ENCODE measurements at places on chromosomes 13 and 19. TPM values are rescaled to one million over a fixed set of nuclear protein-coding genes. Genes with fewer than 3 reads are reported as not detected.

DNA sequence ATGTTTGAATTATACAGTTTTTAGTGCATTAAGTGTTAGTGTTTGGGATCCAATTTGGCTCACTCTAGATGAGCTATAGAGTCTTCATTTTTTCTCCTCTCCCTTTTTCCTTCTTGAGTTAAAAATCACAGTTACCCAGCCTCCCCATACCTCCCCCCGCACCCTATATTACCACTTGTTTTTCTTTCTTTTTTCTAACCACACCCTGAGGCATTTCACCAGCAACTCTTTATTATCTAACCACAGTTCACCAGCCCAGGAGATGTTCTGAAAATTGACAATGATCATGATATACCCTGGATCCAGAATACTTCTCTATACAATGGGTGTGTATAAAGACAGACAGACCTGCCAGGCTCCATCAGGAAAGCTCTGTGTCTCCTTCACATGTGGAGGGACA, 86.5 kb upstream of the UBL3 start:
- H3K4me1 ChIP-seq: peaks cover 5% of the 10 kb centered on the region
- H3K36me3 ChIP-seq: no peaks in the 10 kb centered on the region
- H3K4me3 ChIP-seq: no peak overlapping the region
- H3K27ac ChIP-seq: no peak overlapping the region

The CPB2 gene
- total RNA-seq: not detected

DNA sequence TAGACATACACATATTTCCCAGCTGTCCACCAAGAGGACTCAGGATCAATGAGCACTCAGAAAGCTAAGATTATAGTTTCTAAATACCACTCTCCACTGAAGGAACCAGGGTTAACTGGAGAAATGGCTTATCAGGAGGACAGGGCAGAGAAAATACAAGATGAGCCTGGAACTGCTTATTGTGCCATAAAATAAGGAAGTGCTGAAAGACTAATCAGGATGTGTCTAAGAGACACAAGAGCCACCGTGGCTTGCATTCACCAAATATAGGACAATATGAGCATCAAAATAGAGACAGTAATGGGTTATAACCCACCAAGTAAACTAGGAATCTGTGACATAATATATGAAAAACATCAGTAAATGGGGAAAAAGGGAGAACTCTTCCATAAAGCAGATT, 32.8 kb downstream of the KLF12 start:
- peaks cover 23% of the 10 kb centered on the region for H3K4me1 ChIP-seq
- no peak overlapping the region for H3K27ac ChIP-seq
- no peaks in the 10 kb centered on the region for H3K27me3 ChIP-seq
- peaks cover 7% of the 10 kb centered on the region for H3K36me3 ChIP-seq
- H3K4me3 ChIP-seq: no peak overlapping the region
- DNase-seq: no peak

The PBX4 gene
- total RNA-seq: 0.46 TPM

GRCh38 chr13:107860284-107860683, 355.1 kb downstream of the LIG4 start:
- H3K4me3 ChIP-seq: no peak overlapping the region
- H3K27me3 ChIP-seq: no peaks in the 10 kb centered on the region
- H3K4me1 ChIP-seq: peaks cover 11% of the 10 kb centered on the region
- no peak for DNase-seq

DNA sequence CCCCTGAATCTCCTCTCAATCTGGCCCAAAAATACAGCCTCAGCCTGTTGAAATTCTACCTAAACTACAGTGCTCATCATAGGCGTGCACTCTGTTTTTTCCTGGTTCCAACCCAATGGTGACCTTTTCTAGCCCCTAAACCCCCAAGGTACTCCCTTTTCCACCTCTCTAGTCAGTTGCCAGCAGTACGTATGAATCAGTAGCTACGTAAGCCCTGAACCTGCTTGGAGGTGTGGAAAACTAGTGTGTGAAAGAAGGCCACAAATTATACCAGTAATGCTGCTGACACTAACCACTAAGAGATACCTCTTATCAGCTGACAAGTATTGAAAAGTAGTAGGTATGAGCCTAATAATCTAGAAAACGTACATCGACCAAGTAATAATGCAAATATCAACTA, 60.9 kb downstream of the FOXO1 start:
- H3K36me3 ChIP-seq: no peaks in the 10 kb centered on the region
- H3K4me1 ChIP-seq: peaks cover 6% of the 10 kb centered on the region
- H3K27me3 ChIP-seq: no peaks in the 10 kb centered on the region
- DNase-seq: no peak
- no peak overlapping the region for H3K27ac ChIP-seq

GRCh38 chr13:62710787-62711186, 1295.1 kb upstream of the PCDH20 start:
- H3K4me3 ChIP-seq: no peak overlapping the region
- H3K4me1 ChIP-seq: no peaks in the 10 kb centered on the region
- no peak overlapping the region for H3K27ac ChIP-seq
- no peak for DNase-seq

The IRGC gene
- not detected for total RNA-seq

DNA sequence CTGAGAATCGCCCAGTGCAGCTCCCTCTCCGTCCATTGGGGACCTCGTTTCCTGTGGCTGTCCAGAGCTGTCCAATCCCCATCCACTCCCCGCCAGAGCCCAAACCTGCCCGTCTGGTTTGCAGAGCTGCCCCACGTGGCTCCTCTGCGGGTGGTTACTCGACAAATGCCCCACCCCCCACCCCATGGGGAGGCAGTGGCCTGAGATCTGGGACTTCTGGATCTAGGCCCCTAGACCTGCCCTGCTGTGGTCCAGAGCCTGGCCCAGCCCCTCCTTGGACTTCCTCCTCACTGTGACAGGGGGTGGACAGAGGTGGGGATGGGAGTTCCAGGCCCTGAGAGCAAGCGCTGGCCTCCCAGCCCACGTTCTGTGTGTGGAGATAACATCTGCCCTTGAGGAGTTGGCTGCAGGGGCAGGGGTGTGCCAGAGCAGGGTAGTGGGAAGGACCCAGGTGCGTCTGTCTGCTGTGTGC, 29.1 kb downstream of the PAK4 start:
- peaks cover 6% of the 10 kb centered on the region for H3K36me3 ChIP-seq
- no peak overlapping the region for H3K4me3 ChIP-seq
- H3K27ac ChIP-seq: no peak overlapping the region
- H3K4me1 ChIP-seq: peaks cover 13% of the 10 kb centered on the region
- H3K27me3 ChIP-seq: no peaks in the 10 kb centered on the region

DNA sequence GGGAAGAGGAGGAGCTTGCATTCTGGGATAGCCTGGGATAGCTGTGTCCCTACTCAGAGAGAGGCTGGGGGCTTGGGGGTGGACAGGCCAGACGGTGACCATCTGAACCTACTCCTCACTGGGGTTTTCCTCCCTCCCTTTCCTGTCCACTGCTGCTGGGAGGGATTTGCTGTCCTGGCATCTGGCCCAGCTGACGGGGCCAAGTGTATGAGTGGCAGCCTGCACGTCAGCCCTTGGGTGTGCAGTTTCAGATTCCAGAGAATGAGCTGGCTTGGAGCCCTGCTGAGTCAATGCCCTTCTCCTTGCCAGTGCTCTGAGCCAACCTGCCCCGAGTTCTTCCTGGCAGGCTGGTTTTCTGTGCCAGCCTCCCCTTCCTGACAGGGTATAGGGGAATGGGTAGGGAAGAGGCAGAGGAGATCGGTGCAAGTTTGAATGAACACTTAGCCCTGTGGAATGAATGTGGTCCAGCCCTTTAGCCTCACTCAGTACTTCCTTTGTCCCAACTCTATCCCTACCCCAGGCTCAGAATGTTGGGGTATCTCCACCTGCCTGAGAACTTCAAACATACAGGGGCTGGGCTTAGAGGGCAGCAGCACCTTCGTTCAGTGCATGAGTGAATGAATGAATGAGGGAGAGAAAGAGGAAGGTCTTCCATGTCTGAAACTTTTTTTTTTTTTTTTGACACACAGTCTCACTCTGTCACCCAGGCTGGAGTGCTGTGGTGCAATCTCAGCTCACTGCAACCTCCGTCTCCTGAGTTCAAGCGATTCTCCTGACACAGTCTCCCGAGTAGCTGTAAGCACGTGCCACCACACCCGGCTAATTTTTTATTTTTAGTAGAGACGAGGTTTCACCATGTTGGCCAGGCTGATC, 1.8 kb upstream of the ANGPTL4 start:
- H3K4me3 ChIP-seq: peak overlapping the region; percentile 54
- H3K27me3 ChIP-seq: no peaks in the 10 kb centered on the region
- peak overlapping the region; percentile 95 for H3K27ac ChIP-seq
- H3K36me3 ChIP-seq: no peaks in the 10 kb centered on the region
- H3K4me1 ChIP-seq: peaks cover 39% of the 10 kb centered on the region

- no peaks in the 10 kb centered on the region for H3K36me3 ChIP-seq
- no peak overlapping the region for H3K27ac ChIP-seq
- H3K4me1 ChIP-seq: peaks cover 43% of the 10 kb centered on the region
- no peak overlapping the region for H3K4me3 ChIP-seq
- no peak for DNase-seq
- H3K27me3 ChIP-seq: no peaks in the 10 kb centered on the region
Observed at GRCh38 chr13:44048326-44048725, 168.6 kb downstream of the LACC1 start.

GRCh38 chr19:19319732-19320360, 463 bp downstream of the SUGP1 start:
- H3K27ac ChIP-seq: peak overlapping the region; percentile 100
- no peak for DNase-seq
- peak overlapping the region; percentile 98 for H3K4me3 ChIP-seq
- H3K4me1 ChIP-seq: peaks cover 31% of the 10 kb centered on the region
- H3K27me3 ChIP-seq: no peaks in the 10 kb centered on the region

The KLC3 gene
- 0.21 TPM for total RNA-seq

The OR7C1 gene
- total RNA-seq: not detected

The B3GNT3 gene
- total RNA-seq: not detected

DNA sequence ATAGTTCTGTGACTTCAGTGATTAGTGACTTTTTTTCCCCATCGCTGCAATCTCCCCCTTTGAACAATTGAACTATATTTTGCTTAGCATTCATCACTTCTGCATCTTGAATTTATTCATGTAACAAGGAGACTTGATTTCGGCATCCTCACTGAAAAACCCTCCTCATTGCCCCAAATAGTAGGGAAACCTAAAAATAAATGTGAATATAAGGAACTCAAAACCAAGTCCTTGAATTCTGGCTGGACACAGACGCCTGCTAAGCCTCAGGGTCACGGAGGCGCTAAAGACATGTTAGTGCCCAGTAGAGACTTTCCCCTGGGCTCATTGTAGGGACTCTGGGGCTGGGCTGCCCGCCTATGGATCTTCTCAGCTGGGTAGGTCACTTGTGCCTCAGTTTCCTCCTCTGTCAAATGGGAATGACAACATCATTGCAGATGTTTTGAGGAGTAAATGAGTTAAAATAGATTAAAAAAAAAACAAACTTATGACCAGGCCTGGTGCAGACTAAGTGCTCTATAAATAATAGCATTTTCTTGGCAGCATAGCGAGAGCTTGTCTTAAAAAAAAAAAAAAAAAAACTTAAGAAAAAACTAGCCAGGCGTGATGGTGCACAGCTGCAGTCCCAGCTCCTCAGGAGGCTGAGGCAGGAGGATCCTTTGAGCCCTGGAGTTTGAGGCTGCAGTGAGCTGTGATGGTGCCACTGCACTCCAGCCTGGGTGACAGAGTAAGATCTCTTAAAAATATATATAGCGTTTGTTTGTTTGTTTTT, 1.8 kb upstream of the ADGRE5 start:
- no peak overlapping the region for H3K27ac ChIP-seq
- no peaks in the 10 kb centered on the region for H3K36me3 ChIP-seq
- no peak overlapping the region for H3K4me3 ChIP-seq
- peaks cover 34% of the 10 kb centered on the region for H3K4me1 ChIP-seq
- DNase-seq: no peak
- H3K27me3 ChIP-seq: no peaks in the 10 kb centered on the region

GRCh38 chr19:2457394-2458037, 757 bp upstream of the LMNB2 start:
- H3K27ac ChIP-seq: peak overlapping the region; percentile 92
- H3K4me1 ChIP-seq: peaks cover 27% of the 10 kb centered on the region
- no peaks in the 10 kb centered on the region for H3K27me3 ChIP-seq
- H3K36me3 ChIP-seq: no peaks in the 10 kb centered on the region

The SMIM17 gene
- 0.57 TPM for total RNA-seq

The KL gene
- not detected for total RNA-seq

DNA sequence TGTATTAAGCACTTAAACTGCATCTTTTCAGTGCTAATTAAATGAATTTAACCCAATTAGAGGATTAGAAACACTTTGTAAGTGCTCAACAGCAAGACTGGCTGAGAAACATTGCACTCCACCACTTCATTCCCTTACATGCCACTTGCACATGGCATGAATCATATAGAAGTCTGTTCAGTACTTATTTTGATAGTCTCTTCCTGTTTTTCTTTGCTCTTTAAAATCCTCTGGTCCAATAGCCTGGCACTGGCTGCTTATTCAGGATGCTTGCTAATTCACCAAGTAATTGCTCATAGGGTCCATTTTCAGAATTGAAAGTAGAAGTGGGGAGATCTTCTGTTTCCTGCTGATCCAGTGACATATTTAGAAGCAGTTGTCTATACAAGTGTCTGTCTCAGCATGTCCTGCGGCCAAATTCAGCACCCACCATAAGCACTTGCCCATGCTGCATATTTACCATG, 900.1 kb downstream of the PCDH9 start:
- no peak overlapping the region for H3K4me3 ChIP-seq
- H3K27ac ChIP-seq: peak overlapping the region; percentile 9
- H3K27me3 ChIP-seq: no peaks in the 10 kb centered on the region
- no peak for DNase-seq
- peaks cover 14% of the 10 kb centered on the region for H3K4me1 ChIP-seq

Data from osteocyte (in vitro differentiated cells).